ENCODE measurements at places on chromosomes 11 and 22. TPM values are rescaled to one million over a fixed set of nuclear protein-coding genes. Genes with fewer than 3 reads are reported as not detected.

Gene NRIP3
- polyA plus RNA-seq: 0.08 TPM

Gene DCDC1
- not detected for polyA plus RNA-seq

Gene MYO18B
- polyA plus RNA-seq: 0.29 TPM

Gene SEPTIN3
- polyA plus RNA-seq: 0.11 TPM

Gene MSANTD2
- 9.3 TPM for polyA plus RNA-seq

Gene VSIG10L2
- polyA plus RNA-seq: 0.86 TPM

Gene CAT
- 18.7 TPM for polyA plus RNA-seq

Gene CTSW
- 1.3 TPM for polyA plus RNA-seq

Gene PTPN5
- polyA plus RNA-seq: 0.47 TPM

Gene COMMD9
- 33.5 TPM for polyA plus RNA-seq

Gene OR52H1
- polyA plus RNA-seq: not detected

Measured in esophagus (tissue), 2 donors.